Ascending aorta (tissue), 2 donors: ENCODE measurements at places on chromosomes 3 and 15.

DNA sequence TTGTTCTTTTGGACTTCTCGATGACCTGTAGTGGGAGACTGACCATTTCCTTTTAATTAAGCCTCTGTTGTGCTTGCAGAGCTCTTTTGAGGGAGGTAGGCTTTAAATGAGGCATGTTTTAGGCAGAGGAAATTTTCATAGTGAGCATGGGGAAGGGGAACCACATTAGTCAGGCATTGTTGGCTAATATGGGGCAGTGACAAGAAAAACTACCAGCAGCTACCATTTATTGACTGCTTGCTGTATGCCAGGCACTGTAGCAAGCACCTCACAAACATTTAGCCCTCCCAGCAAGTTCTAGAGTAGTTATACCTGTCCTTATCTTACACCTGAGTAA, 10.9 kb downstream of the ATG7 start:
- no peak for DNase-seq

DNA sequence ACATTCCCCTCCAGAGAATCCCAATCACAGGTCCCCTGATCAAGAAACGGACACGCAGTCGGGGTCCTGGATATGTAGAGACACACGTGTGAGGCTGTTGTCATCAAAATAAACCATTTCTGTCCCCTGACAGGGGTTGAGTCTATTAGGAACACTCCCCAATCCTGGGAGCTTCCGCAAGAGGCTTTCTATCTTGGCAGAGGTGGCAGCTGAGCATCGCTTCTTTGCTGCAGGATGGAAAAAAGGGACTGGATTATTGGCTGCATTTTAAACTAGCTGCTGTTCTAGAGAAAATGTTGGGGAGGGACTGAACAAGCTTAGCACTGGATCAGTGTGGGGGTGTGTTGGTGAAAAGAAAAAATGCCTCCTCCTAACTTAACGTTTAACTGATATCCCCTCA, 2.5 kb upstream of the CNTN4 start:
- DNase-seq, result no peak

GRCh38 chr3:135975536-135975935, 10.0 kb downstream of the PPP2R3A start:
- no peak for DNase-seq

DNA sequence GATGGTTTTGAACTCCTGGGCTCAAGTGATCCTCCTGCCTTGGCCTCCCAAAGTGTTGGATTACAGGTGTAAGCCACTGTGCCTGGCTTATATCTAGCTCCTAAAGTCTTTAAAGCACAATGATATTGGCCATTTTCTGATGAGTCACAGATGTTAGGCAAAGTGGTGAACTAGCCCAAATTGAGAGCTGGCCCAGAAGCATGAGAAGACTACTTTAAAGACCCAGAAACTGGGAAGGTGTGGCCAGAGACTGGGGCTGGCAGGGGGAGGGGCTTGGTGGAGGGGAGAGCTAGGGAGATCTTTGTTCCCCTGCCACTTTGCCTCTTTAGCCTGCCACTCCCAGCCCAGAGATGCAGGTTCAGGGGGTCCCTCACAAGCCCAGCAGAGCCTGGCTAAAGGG, 21.6 kb downstream of the CHRNA3 start:
- no peak for DNase-seq

DNA sequence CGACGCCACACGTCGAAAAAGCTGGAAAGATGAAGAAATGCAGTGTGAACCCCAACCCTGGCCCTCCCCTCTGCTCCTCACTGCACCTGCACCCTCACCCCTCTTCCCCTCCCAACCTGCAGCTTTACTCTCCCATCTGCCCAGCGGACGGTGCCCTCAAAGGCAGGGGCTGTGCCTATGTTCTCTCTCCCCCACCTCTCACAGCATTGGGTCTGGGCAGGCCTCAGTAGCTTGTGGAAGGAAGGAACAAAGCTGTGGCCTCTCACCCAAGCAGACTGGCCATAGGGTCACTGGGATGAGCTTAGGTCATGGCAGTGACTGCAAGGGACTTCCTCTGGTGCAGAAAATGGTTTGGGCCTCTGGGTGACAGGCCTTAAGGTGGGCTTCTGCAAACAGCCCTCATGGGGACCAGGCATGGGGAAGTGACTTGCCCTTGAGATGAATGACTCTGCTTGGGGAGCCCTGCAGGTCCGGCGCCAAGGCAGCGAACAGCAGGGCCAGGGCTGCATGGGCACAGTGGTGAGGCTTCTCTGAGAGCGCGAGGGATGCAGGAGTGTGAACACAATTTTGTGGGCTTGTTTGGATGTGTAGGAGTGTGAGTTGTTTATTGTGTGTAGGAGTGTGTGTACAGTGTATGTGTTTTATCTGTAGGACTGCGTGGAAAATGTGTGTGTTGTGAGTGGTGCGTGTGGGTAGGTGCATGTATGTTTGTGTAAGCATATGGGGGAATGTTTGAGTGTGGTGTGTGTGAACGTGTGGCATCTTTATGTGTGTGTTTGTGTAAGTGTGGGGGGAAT, 29.2 kb downstream of the SRPRB start:
- peak; percentile 50 for DNase-seq

GRCh38 chr15:81221449-81221848, 24.8 kb downstream of the IL16 start:
- no peak for DNase-seq

- no peak for DNase-seq
Measured at GRCh38 chr3:62151591-62151990, 221.8 kb downstream of the FEZF2 start.

DNA sequence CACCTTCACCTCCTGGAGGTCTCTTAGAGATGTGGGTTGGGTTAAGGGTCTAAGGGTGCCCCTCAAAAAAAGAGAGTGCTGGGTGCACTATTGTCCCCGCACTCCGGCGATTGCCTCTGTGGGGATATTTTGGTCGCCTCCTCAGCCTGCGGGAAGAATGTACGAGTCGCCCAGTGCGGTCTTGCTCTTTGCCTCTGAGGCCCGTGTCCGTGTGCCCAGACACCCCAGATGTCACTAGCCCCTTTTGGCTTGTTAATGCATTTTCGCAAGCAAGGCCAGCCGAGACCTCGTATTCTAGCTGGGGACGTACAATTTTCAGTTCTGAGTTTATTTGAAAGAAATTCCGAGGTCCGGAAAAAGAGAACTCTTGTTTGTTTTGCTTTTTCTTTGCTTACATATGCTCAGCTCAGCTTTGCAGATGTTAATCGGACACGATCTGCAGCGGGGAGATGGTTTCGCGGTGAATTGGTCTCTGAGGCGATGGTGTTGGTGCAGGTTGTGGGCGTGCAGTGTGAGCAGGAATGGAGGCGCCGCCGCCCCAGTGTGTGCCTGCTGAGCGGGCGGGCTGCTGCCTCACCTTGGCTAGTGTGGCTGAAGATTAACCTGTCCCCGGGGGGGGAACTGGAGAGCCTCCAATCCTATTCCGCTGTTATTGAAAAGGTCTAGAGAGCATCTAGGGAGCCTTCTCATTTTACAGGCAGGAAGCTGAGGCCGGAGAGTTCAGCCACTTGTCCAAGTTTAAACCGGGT, 1.4 kb downstream of the ST6GAL1 start:
- DNase-seq, result peak; percentile 78

DNA sequence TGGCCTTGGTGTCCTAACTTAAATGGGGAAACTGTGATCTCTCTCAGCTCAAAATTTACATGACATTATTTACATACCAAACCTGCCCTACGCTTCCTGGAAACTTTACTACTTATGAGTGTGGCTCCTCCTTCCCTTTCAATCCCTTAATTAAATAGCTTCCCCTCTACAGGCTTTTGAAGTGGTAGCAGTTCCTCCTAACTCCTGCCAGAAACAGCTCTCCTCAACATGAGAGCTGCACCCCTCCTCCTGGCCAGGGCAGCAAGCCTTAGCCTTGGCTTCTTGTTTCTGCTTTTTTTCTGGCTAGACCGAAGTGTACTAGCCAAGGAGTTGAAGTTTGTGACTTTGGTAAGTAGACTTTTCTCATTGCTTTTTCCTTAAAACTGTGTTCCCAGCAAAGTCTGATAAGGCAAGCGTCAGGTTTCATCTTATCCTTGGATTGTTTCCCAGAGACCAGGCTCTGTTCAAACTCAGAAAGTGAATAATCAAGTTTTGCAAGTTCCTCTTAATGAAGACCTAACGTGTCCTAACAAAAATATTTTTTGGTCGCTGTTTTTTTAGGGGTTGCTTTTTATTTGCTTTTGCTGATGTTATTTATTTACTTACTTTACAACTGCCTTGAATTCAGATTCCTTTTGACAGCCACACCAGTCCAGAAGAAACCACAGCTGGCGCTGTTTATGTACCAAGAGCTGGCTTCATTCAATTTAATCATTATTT, at the start of gene ACP3:
Gene ACP3, plus strand, starts transcription at position 179 of the 720 bp plus-strand sequence. Its CDS starts 50 bp downstream, at position 229.
- no peak for DNase-seq

DNA sequence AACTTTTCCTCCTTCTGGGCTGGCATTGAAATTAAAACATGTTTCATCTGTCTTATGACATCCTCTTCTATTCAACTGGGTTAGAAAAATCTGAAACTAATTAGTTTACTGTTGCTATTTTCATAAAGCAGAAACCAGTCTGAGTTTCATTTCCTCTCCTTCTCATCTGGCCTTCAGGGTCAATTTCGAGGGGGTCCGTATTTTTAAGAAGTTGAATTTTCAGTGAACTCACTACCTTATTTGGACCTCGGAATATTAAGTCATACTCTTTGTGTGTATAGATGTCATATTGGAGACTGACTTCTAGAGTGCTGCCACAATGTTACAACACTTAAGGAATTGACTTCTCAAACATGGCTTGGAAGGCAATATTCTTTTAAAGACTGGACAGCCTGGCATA, 485.9 kb downstream of the SQOR start:
- DNase-seq, result no peak

DNA sequence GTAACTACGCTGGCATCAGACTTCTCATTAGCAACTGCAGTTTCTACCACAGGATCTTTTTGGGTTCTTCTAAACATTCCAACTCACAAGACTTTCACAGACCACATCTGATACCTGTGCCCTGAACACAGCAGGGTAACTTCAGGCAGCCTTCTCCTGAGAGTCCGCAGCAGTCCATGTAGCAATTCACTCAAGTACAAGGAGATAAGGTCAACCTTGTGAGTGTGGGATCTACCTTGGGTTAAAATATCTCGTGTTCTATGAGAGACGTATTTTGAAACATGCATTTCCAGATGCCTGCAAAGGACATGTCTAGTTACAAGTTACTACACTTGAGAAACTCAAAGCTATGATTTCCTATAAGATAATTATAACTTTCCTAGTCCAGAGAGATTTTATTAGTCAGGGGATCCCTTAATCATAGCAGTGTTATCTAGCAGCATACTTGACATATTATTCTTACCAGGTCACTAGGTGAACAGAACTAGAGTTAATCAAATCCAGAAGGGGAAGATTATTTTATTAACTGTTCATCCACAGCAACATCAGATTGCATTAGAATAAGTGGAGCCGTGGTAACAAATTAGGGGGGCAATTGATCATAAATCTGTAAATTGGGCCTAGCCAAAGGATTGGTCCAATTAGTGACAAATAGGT, 66.4 kb downstream of the ASTE1 start:
- DNase-seq, result no peak

- DNase-seq, result no peak
Measured at GRCh38 chr15:31554261-31554660, 227.6 kb downstream of the KLF13 start.

DNA sequence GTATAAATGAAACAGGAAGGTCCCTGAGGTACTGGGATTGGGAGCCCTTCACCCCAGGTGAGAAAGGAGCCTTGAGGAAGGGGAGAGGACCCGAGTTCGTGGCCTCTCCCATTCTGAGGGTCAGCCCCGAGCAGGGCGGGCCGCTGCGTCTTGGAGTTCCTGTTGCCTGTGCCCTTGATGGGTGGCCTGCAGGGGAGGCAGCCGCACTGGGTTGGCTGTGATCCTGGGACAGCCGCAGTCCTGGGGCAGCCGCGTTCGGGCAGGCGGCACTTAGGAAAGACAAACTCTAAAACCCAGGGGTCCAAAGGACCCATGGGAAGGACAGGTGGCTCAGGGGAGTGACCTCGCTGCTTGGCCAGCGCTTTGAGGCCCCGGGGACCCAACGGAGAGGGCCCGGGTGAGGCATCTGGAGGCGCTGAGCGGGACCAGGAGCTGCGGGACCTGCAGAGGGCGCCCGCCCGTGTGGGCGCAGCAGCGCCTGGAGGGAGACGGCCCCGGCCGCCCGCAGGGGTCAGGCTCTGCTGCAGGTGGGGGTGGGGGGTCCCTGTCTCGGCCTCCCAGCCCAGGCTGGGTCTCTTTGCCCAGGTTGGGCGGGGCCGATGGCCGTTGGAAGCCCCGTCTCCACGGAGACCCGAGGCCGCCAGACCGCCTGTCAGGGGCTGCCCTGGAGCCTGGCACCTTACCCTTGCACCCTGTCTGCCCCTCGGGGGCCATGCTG, 65.1 kb downstream of the HMCES start:
- no peak for DNase-seq

GRCh38 chr3:61718565-61718964, 157.2 kb downstream of the PTPRG start:
- DNase-seq, result no peak

GRCh38 chr3:42176242-42177034, 85.3 kb downstream of the TRAK1 start:
- DNase-seq, result no peak

- DNase-seq, result no peak
Measured at GRCh38 chr3:65173841-65174240, 486.0 kb upstream of the ADAMTS9 start.
